ENCODE measurements at places on chromosomes 11 and 22.

GRCh38 chr22:31853736-31854495 is 90.4 kb upstream of the YWHAH start:
- no peak for DNase-seq

- no peak for DNase-seq
These were observed 893.7 kb downstream of the FAM181B start for GRCh38 chr11:81839976-81840375.

- no peak for DNase-seq
These were observed 31.1 kb upstream of the CD81 start for GRCh38 chr11:2346014-2346413.

DNA sequence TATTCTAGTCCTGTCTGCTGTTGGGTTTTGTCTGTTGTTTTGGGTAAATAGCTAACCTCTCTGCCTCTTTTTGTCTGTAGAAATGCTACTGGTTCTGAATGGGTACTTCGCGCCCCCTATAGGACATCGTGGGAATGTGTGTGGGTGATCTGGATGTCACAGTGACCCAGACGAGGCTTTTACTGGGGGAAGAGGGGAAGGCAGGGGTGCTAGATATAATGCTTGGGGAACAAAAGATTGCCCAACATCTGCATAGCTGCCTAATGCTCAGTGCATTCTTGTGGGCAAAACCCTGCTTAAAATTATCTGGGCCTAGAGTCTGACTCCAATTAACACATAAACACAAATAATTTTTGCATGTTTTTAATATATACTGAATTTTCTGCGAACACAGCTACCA is 57.7 kb downstream of the BMAL1 start:
- peak; percentile 90 for DNase-seq

Data from AG10803 (cell line).